ENCODE measurements at places on chromosomes 6 and 20. TPM values are rescaled to one million over a fixed set of nuclear protein-coding genes. Genes with fewer than 3 reads are reported as not detected.

Gene CHD6
- total RNA-seq: 37.6 TPM

Gene ADAM33
- 119 TPM for total RNA-seq

Gene FAM50B
- 4.9 TPM for total RNA-seq

Gene RIPPLY2
- not detected for total RNA-seq

GRCh38 chr6:1247894-1248293, 64.0 kb upstream of the FOXQ1 start:
- no peaks in the 10 kb centered on the region for H3K4me1 ChIP-seq
- H3K4me3 ChIP-seq: no peak overlapping the region
- H3K27me3 ChIP-seq: no peaks in the 10 kb centered on the region
- H3K36me3 ChIP-seq: no peaks in the 10 kb centered on the region

GRCh38 chr6:167113047-167113754, 9.7 kb upstream of the CCR6 start:
- H3K27me3 ChIP-seq: no peaks in the 10 kb centered on the region
- no peak overlapping the region for H3K27ac ChIP-seq
- H3K4me1 ChIP-seq: no peaks in the 10 kb centered on the region

GRCh38 chr6:138692978-138693909, 80.3 kb upstream of the CCDC28A start:
- peak overlapping the region; percentile 79 for H3K27ac ChIP-seq
- no peaks in the 10 kb centered on the region for H3K36me3 ChIP-seq
- H3K4me1 ChIP-seq: peaks cover 12% of the 10 kb centered on the region

GRCh38 chr20:13412806-13413445, 191.9 kb downstream of the ISM1 start:
- H3K27me3 ChIP-seq: no peaks in the 10 kb centered on the region
- H3K4me3 ChIP-seq: no peak overlapping the region
- peaks cover 20% of the 10 kb centered on the region for H3K4me1 ChIP-seq
- H3K27ac ChIP-seq: no peak overlapping the region
- no peaks in the 10 kb centered on the region for H3K36me3 ChIP-seq

GRCh38 chr6:155708100-155708499, 252.5 kb upstream of the NOX3 start:
- H3K27ac ChIP-seq: no peak overlapping the region
- H3K27me3 ChIP-seq: no peaks in the 10 kb centered on the region

DNA sequence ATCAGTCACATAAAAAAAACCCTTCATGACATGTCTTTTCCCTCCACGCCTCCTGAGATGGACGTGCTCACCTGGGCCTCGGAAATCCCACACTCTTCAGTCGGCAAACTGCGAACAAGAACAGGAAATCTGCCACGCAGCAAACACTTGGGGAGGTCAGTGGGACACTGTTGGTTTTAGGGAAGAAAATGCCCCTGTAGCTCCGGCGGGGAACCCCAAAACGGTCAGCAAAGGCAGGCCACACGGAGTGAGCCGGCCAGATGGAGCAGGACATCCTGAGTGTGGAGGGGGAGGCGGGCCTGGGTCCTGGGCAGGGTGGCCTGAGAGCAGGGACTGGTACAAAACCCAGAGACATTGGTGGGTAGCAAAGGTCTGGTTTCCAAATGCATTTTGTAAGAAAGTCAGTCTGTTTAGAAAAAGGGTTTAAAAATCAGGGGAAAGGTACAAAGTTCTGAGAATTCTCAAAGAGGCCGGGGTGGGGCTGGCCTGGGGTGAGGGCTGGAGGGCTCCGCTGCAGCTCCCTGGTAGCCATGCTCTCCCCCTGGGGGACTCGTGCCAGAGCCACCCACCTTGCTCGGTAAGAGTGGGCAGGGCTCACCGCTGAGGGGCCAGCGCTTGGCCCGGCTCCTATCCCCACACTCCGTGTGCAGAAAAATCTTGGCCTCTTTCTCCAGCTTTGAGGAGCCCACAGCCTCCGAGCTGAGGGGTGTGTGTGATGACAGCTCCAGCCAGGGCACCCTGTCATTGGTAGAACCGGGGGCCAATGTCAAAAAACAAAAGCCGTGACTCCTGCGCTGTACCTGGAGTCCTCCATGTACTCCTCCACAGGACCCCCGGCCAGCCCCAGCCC, 5.2 kb downstream of the SLC2A4RG start:
- peaks cover 17% of the 10 kb centered on the region for H3K4me1 ChIP-seq
- no peak overlapping the region for H3K4me3 ChIP-seq
- DNase-seq: no peak
- H3K36me3 ChIP-seq: no peaks in the 10 kb centered on the region
- H3K27me3 ChIP-seq: no peaks in the 10 kb centered on the region
- H3K27ac ChIP-seq: no peak overlapping the region

- no peak overlapping the region for H3K4me3 ChIP-seq
- no peak overlapping the region for H3K27ac ChIP-seq
- no peak for DNase-seq
These were observed 166.0 kb downstream of the VEGFA start for GRCh38 chr6:43935921-43936439.

DNA sequence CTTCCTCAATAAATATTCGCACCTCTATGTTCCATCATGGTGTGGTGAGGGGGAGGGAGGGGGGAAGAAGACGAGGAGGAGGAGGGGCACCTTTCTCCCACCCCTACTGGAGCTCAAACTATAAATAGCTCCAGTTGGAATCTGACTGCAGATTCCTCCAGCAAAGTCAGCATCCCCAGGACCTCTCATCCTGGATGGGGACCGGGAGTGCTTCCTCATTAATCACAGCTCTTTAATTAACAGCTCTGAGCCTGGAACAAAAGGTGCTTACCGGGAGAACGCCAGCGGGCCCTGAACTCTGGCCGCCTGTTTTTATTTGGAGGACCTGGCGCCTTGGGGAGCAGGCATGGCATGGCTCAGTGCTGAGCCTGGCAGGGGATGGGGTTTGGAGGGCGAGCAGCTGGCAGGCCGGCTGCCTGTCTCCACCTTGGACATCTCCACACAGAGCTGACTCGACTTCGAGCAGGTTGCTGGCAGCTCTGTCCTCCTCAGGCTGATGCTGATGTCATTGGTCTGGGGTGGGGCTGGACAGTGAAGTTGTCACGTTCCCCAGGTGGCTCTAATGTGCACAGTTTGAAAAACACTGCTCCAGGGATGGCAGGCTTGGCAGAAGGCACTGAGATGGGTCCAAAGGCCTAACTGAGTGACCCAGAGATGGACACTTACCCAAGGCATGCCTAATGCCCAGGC, 180.4 kb downstream of the DHX35 start:
- no peaks in the 10 kb centered on the region for H3K27me3 ChIP-seq
- H3K27ac ChIP-seq: no peak overlapping the region
- H3K4me3 ChIP-seq: no peak overlapping the region
- no peaks in the 10 kb centered on the region for H3K36me3 ChIP-seq
- no peak for DNase-seq

DNA sequence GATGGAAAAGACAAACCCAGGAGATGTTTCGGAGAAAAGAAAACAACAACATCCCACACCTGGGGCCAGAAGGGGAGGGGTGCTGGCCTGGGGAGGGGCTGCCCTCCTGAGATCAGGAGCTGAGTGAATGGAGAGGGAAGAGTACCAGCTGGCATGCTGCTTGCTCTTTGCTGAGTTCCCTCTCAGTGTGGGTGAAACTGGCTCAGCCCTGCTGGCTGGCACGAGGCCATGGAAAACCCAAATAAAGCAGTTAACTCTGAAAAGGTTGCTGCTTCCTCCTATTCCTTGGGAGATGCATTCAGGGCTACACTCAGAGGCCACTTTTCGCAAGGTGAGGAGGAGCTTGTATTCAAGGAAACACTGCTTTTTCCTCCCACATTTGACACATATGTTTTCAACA, 8.0 kb upstream of the KCNK16 start:
- no peaks in the 10 kb centered on the region for H3K36me3 ChIP-seq
- no peaks in the 10 kb centered on the region for H3K4me1 ChIP-seq
- no peak overlapping the region for H3K27ac ChIP-seq

- DNase-seq: no peak
- no peaks in the 10 kb centered on the region for H3K4me1 ChIP-seq
- H3K27me3 ChIP-seq: no peaks in the 10 kb centered on the region
- H3K27ac ChIP-seq: no peak overlapping the region
- H3K36me3 ChIP-seq: no peaks in the 10 kb centered on the region
These were observed 17.2 kb upstream of the VNN1 start for GRCh38 chr6:132731086-132731485.

DNA sequence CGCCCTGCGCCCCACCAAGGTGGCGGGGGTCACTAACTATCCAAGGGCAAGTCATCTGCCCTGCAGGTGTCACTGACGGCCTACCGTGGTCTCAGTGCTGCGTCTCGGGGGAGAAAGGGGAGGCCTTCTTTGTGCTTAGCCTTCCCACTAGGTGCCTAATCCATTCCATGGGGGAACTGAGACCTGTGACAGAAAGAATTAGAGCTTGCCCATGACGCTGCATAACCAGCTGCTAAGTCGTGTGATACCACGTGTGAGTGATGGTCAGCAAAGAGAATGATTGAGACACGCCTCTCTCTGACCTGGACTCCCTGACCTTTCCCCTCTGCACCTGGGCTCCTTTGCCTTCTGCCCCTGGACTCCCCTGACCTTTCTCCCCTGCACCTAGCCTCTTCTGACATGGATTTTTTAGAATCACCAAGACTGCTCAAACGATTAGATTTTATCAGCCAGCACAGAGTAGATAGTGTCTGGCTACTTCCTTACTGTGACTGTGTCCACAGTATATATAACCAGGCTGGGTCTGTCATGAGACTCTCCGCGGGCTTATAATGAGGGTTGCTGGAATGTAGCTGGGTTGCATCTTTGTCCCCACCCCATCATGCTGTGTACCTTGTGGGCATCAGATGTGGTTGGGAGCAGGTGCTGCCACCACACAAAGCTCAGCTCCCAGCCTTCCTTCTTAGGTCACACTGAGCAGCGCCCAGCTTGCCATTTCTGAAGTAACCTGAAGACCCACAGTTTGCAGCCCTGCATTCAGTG, 140.6 kb downstream of the TMEM242 start:
- no peak overlapping the region for H3K4me3 ChIP-seq
- no peak for DNase-seq
- H3K4me1 ChIP-seq: peaks cover 19% of the 10 kb centered on the region
- peaks cover 14% of the 10 kb centered on the region for H3K36me3 ChIP-seq
- no peak overlapping the region for H3K27ac ChIP-seq

- no peaks in the 10 kb centered on the region for H3K4me1 ChIP-seq
- no peaks in the 10 kb centered on the region for H3K36me3 ChIP-seq
- no peak overlapping the region for H3K27ac ChIP-seq
- H3K4me3 ChIP-seq: no peak overlapping the region
- H3K27me3 ChIP-seq: no peaks in the 10 kb centered on the region
- no peak for DNase-seq
These were observed 128.4 kb upstream of the PLN start for GRCh38 chr6:118419448-118420394.

GRCh38 chr6:100353276-100354015, 111.3 kb downstream of the SIM1 start:
- no peak overlapping the region for H3K27ac ChIP-seq
- no peak overlapping the region for H3K4me3 ChIP-seq
- H3K27me3 ChIP-seq: no peaks in the 10 kb centered on the region
- H3K36me3 ChIP-seq: no peaks in the 10 kb centered on the region

DNA sequence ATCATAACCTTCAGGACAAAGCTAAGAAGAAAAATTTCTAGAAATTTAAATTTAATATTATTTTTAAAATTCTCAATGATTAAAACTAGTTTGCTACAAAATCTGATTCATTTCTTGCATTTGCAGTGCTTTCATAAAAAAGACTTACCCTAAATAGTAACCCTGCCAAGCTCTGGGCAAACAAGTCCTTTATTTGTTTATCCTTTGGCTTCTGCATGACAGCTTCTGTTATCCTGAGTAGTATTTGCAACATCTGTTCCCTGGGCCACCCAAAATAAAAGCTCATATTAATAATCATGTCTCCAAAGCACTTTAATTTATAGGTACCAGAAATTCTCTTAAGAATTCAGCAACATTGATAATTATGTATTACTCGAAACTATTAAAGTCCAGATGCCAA, 101.3 kb downstream of the RALGAPA2 start:
- no peaks in the 10 kb centered on the region for H3K36me3 ChIP-seq
- no peak overlapping the region for H3K27ac ChIP-seq
- H3K27me3 ChIP-seq: no peaks in the 10 kb centered on the region

GRCh38 chr20:53678990-53679596, 85.5 kb upstream of the ZNF217 start:
- H3K4me3 ChIP-seq: no peak overlapping the region
- H3K36me3 ChIP-seq: no peaks in the 10 kb centered on the region
- no peaks in the 10 kb centered on the region for H3K27me3 ChIP-seq

DNA sequence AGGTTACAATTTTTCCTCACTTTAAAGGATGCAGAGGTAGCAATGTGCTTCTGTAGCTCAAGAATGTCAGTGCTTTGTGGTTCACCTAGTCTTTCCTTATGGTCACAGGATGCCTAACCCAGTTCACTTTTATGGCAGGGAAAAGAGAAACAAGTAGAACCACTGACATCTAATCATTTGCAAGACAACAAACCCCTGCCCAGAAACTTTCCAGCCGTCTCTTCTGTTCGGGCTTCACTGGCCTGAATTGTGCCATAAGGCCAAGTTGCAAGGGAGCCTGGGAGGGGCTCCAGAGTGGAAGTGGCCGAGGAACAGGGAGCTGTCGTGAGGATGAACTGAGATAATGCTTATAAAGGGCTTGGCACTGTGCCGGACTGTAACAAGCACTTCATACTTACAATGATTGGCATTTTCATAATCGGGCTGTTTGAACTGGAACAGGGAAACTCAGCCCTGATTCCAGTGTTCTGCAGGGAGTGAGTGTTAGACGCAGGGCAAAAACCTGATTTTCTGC, 212.6 kb downstream of the BCAS1 start:
- H3K36me3 ChIP-seq: no peaks in the 10 kb centered on the region
- DNase-seq: no peak
- no peak overlapping the region for H3K27ac ChIP-seq
- H3K27me3 ChIP-seq: no peaks in the 10 kb centered on the region
- peaks cover 10% of the 10 kb centered on the region for H3K4me1 ChIP-seq

DNA sequence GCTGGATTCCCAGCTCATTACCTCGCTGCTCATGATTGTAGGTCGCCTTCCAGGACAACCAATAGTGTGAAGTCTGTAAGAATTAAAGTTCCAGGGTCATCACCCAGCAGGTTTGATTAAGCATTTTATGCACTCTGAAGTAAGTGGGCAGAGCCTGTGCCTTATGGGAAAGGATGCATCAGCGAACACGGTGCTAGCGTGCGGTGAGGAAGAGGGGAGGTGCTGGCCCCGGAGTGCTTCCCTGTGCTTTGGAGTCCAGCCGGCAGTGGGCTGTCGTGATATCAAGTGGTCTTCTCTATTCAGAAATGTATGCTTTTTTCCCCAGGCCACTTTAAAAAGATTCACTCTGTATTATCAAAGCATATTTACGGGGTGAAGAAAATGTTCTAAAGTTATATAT, 16.0 kb downstream of the DUSP22 start:
- peaks cover 23% of the 10 kb centered on the region for H3K4me1 ChIP-seq
- no peak for DNase-seq
- no peak overlapping the region for H3K27ac ChIP-seq
- no peak overlapping the region for H3K4me3 ChIP-seq
- H3K27me3 ChIP-seq: no peaks in the 10 kb centered on the region
- no peaks in the 10 kb centered on the region for H3K36me3 ChIP-seq

GRCh38 chr6:108945681-108946159, 97.5 kb downstream of the ARMC2 start:
- no peaks in the 10 kb centered on the region for H3K27me3 ChIP-seq
- peak overlapping the region; percentile 89 for H3K27ac ChIP-seq
- no peak for DNase-seq
- H3K4me1 ChIP-seq: peaks cover 83% of the 10 kb centered on the region
